Activated T-helper 1 cell treated with anti-CD3 and anti-CD28 coated beads, Interleukin-2, amount 50 U/mL, for 16 hours (primary cell): ENCODE measurements at places on chromosomes 1 and 21.

DNA sequence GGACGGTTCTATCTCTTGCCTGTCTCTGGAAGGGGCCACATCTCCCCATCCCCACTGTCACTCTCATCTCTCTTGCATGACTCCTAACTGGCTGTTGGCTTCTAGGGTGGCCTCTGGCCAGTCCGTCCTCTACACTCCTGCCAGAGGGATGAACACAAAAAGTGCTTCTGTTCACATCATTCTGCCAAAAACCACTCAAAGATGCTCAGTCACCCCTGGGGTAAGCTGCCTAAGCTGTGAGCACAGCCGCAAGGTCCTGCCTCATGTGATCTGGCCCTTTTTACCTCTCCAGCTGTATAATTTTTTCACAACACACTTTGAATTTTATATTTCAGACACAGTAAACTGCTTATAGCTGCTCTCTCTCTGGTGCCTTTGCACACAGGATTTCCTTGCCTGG is 97.6 kb upstream of the CD34 start:
- no peak for DNase-seq

GRCh38 chr1:214525535-214526019 is 25.8 kb downstream of the PTPN14 start:
- DNase-seq: no peak

- peak; percentile 14 for DNase-seq
Measured at GRCh38 chr1:110746644-110747259, 72.0 kb upstream of the KCNA3 start.

DNA sequence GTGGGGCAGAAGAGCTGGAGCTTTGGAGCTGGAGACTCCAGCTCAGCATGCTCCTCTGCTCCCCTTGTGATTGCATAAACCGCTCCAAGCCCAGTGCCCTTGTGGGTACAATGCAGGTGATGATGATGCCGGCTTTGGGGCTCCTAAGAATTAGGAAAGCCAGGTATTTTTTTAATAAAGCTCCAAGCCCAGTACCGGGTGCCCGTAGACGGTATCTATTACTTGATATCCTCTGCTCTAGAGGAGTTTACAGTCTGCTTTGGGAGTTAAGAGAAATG is 27.2 kb downstream of the TENT5C start:
- DNase-seq: no peak

GRCh38 chr1:83999316-83999819 is 436 bp upstream of the TTLL7 start:
- DNase-seq: no peak

GRCh38 chr1:87512431-87512830 is 183.8 kb downstream of the LMO4 start:
- no peak for DNase-seq

- DNase-seq: no peak
Measured at GRCh38 chr1:7584643-7585042, 186.5 kb upstream of the VAMP3 start.

GRCh38 chr1:148166558-148167492 is 14.7 kb upstream of the NBPF11 start:
- no peak for DNase-seq

GRCh38 chr21:26140164-26140579 is 30.4 kb downstream of the APP start:
- DNase-seq: no peak

DNA sequence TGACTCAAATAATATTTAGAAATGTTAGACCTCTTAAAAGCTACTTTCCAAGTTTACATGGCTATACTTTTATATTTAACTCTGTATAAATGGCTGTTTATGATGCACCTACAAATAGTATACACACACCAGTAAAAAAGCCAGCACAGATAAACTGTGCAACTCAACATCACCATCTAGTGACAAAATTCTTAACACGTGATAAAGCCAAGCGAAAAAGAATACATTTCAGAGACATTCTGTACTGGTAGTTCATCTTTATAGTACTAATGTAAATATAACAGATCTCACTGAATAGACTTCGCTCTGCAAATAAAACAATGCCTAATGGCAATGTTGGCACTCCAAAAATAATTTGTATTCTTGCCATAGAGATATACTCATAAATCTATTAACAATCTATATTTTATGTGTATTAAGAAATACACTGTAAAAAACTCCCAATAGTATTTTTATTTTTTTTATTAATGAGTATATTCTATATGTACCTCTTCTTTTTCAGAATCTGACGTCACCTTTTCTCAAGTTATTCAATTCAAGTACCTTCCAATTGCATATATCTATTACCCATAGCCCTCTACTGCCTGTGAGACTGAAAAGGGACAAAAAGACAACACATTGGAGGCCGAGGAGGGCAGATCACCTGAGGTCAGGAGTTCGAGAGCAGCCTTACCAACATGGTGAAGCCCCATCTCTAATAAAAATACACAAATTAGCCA is 100.2 kb downstream of the DPYD start:
- no peak for DNase-seq

GRCh38 chr1:12505231-12505630 is 112.8 kb downstream of the DHRS3 start:
- DNase-seq: no peak

DNA sequence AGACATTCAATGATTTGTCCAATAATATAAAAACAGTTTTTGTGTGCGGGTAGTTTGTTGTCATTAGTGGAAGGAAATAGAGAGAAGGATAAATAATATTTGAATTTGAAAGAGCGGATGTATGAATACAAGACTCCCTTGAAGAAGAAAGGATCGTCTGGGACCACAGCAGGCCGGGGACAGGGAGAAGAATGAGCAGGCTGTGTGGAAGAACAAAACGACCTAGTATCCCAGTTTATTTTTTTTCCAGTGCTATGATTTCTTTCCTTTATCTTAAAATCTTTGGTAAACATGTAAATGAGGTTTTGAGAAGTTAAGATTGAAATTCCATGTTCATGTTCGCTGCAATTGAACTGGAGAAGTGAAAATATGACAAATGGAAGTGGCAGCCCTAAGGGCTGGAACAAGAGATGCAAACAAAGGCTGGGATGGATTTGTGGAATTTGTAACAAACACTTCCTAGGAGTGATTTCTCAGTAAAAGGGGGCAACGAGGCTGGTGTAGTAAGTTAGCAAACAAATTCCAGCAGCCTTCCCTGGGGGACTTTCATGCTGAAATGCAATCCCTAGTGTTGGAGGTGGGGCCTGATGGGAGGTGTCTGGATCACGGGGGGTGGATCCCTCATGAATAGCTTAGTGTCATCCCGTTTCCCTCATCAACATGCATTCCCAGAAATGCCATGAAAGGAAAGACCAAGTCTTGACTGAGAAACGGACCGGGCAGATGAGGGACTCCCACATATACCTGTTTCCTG is 10.2 kb upstream of the IFI16 start:
- DNase-seq: no peak
